Thymus (tissue), 14 donors: ENCODE measurements at places on chromosomes 13 and 19.
A peak's percentile ranks its signal among the peaks of the same experiment; 100 is the strongest.

- DNase-seq = peak; percentile 85
Observed at GRCh38 chr19:1076951-1077350, 10.0 kb downstream of the ARHGAP45 start.

- no peak for DNase-seq
Observed at GRCh38 chr13:93286047-93286446, 59.4 kb downstream of the GPC6 start.

DNA sequence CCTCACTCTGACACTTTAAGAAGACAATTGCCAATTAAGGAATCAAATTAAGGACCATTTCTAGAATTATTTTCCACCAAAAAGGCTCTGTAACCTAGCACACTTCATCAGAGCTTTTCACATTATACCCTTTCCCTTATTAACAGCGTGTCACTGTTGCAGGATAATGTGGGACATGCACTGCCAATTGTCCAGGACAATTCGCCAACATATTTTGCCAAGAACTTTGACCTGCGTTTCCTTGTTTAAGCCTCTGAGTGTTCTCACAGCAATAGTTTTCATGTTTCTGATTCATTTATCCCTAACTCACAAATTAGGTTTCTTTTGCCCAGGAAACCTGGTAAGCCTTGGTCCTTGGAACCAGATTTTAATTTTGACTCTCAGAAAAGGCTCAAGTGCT lies 13.3 kb downstream of the COL4A1 start:
- no peak for DNase-seq

DNA sequence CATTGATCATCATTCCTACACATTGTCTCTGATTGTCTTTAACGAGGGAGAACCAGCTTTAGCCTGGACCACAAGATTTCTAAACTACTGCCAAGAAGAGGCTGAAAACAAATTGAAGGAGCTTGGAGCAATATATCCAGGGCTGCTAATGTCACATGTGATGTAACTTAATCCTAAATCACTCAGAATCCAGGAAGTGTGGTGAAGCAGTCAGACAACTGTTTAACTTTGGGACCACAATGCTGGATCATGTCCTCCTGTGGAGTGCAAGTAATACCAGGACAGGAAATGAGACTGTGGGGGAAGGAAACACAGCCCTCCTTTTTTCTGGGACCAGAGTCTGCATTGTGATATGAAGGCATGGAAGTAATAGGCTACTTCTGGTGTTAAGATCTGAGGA lies 430.2 kb downstream of the KCTD12 start:
- DNase-seq = no peak

- no peak for DNase-seq
Observed at GRCh38 chr13:62932256-62932883, 1516.7 kb upstream of the PCDH20 start.

DNA sequence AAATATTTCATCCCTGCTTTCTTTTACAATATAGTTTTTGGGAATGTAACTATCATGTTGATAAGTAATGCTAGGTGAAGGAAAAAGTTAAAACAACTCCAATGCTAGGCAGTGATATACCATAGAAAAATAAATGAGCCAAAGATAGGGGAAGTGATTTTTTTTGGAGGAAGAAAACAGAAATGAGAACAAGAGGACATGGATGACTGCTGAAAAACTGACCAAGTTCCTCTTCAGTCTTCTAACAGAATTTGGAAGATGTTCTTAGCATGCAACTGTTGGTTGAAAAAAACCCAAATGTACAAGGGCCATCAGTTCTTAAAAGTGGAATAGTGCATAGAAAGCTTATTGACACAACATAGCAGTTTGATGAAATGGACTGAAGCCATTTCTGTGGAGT lies 262.5 kb upstream of the STARD13 start:
- no peak for DNase-seq

DNA sequence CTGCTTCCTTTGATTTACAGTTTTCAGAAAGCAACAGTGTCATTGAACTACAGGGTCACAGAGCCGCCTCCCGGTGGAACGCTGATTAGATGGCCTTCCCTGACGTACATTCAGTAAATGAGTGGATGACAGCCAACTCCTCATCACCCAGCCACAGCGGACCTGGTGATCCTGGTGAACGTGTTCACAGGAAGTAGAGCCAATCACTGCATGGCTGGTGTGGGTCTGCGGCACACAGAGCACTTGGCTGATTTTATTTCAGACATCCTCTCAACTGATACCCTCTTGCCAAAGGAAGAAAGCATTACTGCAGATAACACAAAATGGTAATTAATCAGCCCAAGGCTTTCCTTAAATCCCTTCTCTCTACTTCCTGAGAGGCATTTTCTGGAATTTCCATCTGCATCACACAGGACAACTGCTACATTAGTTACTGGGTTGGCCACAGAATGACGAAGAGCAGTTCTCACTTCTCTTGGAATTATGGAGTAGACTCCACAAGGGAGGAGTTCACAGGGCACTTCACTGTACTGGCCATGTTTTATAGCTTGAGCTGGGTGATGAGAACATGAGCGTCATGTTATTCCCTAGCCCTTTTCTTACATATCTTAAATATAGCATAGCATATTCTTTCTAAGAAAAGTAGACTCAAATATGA lies 84.0 kb upstream of the SLC7A1 start:
- no peak for DNase-seq

DNA sequence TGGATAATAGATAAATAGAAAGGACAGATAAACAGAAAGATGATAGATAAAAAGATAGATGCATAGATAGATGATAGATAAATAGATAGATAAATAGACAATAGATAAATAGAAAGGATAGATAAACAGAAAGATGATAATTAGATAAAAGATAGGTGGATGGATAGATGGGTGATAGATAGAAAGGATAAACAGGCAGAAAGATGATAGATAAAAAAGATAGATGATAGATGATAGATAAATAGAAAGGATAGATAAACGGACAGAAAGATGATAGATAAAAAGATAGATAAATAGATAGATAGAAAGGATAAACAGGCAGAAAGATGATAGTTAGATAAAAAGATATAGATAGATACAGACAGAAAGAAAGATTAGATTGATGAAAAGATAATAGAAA lies 92.3 kb upstream of the UQCRFS1 start:
- DNase-seq = no peak

GRCh38 chr13:37651891-37652290 lies 53.3 kb upstream of the POSTN start:
- DNase-seq = no peak

DNA sequence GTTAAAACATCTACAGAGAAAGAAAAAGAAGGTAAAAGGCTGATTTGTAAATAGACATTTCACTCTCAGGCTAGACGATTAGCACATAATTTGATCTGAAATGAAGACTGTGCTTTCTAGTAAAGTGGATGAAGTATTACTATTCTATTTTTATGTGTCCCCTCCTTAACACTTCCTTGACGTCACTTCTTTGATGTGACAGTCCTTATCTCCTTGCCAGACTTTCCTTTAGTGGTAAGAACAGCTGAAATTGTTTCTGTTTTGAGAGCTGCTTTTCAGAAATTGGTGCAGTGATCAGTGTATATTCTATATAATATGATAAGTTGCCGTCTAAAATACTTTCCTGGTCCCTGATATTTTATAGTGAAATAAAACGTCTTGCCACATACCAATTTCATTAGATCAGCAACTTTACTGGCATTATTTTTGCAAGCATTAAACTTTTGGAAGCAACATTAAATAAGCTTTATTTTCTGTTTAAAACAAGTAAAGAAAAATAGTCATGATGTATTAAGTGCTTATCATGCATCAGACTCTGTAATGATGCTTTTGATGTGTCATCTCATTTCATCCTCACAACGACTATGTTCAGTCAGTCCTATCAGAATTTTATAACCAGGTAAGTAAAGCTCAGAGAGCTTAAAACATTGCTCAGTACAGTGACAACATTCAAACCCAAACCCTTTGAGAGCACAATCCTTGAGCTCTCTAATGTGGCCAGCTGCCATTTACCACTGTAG lies 210.3 kb upstream of the PCDH9 start:
- DNase-seq = no peak

- DNase-seq = no peak
Observed at GRCh38 chr13:101706651-101707050, 254.2 kb downstream of the ITGBL1 start.

DNA sequence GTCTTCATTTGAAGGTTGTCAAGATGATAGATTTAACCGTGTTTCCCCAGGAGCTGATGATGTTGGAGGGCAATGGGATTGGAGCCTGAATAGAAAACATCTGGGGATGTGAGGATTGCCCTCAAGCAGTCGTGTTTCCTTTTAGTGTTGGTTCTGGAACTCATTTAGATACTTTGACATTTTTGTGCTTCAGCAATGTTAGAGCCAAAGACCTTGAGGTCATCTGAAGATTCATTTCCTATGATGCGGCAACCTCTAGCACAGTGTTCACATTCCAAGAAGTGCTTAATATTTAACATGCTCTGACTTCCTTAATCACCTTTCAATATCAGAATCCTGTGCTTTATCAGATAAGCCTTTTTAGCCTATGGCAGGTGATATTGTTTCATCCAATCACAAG lies 82.7 kb downstream of the SLC10A2 start:
- no peak for DNase-seq

DNA sequence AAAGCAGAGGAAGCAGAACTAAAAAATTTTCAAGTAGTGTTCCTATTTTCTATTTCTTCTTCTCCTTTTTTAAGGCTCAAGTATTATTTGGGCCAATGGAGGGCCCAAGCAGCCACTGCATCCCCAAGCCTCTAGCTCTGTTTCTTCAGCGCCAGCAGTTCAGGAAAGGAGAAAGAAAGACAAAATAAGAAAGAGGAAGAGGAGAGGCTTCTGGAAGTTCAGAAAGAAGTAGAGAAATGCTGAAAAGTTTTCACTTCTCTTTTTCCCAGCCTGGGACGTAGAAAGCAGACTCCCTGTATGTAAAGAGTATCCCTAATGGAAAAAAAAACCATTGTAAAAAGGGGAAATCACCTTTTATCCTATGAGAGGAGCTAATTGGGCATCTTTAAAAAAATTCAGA lies 165.5 kb upstream of the KLF12 start:
- no peak for DNase-seq

DNA sequence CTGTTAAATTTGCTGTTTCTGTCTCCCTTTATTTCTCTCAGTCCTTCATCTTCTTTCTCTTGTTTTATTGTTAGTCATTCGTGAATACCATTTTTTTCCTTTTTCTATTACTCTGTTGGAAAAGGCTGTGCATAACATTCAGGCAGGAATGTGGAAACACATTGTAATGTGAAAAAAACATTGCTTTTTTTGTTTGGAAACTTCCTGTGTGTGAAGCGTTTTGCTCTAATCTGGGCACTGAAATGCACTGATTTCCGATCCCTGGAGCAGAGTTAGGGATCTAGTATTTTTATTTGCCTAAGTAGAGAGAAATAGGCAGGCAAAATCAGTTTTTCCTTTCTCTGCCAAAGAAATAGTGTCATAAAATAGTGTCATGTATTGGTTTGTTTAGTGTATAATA lies 155.5 kb downstream of the PCCA start:
- no peak for DNase-seq

- DNase-seq = no peak
Observed at GRCh38 chr19:632579-633067, 714 bp downstream of the POLRMT start.

GRCh38 chr19:29662278-29662603 lies 3.0 kb upstream of the PLEKHF1 start:
- DNase-seq = no peak

GRCh38 chr13:94968040-94968756 lies 255.9 kb upstream of the SOX21 start:
- no peak for DNase-seq

GRCh38 chr13:44088991-44089413 lies 209.3 kb downstream of the LACC1 start:
- peak; percentile 28 for DNase-seq

- DNase-seq = no peak
Observed at GRCh38 chr13:73599232-73600128, 534.7 kb downstream of the KLF12 start.

GRCh38 chr19:4980067-4980466 lies 11.2 kb downstream of the KDM4B start:
- no peak for DNase-seq

GRCh38 chr19:8700956-8701355 lies 2.4 kb upstream of the ACTL9 start:
- DNase-seq = no peak

DNA sequence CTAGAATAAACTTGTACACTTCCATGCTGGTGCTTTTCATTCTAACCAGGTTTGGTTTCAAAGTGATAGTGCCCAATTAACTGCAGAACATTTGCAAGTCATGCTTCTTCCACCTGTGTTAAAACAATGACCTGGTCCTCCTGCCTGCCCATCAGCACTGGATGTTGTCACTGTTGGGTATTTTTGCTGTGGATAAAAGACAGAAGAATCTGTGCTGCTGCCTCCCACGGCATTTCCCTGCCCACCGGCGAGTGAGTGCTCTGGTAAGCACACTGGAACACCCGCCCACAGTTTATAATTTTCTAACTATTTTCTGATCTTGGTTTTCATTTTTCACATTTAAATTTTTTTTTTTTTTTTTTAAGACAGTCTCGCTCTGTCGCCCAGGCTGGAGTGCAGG lies 2.3 kb upstream of the AKAP8 start:
- DNase-seq = no peak

GRCh38 chr13:90891329-90891728 lies 456.2 kb upstream of the MIR17HG start:
- DNase-seq = no peak

DNA sequence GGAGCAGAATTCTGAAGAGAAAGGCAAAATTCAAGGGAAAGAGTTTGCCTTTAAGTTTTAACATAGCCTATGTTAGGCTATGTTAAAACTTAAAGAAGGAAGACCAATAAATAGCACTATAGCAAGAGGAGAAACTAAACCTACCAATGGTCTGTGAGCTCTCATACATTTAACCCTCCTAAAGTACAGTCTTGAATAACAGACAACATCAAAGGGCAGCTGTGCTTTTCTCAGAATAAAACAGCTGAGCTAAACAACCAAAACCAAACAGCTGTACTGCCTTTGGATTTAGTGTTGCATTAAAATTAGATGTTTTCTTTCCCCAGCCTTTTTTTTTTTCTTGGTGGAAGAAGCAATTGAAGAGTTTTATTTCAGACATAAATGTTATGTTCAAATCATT lies 34.0 kb downstream of the KLF5 start:
- DNase-seq = peak; percentile 82

DNA sequence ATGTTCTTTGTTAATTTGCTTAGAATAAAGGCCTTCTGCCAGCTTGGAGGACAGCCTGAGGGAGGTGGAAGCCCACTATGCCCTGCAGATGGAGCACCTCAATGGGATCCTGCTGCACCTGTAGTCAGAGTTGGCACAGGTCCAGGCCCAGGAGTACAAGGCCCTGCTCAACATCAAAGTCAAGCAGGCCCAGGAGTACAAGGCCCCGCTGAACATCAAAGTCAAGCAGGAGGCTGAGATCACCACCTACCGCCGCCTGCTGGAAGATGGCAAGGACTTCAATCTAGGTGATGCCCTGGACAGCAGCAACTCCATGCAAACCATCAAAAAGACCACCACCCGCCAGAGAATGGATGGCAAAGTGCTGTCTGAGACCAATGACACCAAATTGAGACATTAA lies 41.7 kb downstream of the ZNF85 start:
- no peak for DNase-seq
